ENCODE measurements at places on chromosomes 4 and X.

GRCh38 chr4:112726041-112726440 lies 89.1 kb downstream of the LARP7 start:
- DNase-seq: no peak

GRCh38 chr4:88725986-88726385 lies 28.4 kb upstream of the NAP1L5 start:
- DNase-seq: no peak

DNA sequence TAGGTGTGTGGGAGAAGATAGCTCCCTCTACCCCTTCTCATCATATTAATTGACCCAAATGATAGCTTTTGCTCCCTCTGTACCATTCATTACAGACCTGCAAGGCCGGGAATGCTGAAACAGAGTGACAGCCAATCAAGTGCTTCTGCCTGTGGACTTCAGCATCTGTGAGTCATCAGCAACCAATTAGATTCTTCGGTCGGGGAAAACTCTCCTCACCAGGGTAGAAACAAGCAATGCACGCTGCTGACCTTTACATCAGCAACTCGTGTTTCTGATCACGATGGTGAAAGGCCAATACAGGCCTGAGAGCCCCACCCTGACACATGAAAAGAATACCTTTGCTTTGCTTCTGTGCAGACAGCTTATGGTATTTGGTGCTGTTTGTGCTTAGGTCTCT lies 347.2 kb upstream of the DDX53 start:
- peak; percentile 17 for DNase-seq

GRCh38 chr4:3223346-3223745 lies 25.6 kb upstream of the MSANTD1 start:
- no peak for DNase-seq

DNA sequence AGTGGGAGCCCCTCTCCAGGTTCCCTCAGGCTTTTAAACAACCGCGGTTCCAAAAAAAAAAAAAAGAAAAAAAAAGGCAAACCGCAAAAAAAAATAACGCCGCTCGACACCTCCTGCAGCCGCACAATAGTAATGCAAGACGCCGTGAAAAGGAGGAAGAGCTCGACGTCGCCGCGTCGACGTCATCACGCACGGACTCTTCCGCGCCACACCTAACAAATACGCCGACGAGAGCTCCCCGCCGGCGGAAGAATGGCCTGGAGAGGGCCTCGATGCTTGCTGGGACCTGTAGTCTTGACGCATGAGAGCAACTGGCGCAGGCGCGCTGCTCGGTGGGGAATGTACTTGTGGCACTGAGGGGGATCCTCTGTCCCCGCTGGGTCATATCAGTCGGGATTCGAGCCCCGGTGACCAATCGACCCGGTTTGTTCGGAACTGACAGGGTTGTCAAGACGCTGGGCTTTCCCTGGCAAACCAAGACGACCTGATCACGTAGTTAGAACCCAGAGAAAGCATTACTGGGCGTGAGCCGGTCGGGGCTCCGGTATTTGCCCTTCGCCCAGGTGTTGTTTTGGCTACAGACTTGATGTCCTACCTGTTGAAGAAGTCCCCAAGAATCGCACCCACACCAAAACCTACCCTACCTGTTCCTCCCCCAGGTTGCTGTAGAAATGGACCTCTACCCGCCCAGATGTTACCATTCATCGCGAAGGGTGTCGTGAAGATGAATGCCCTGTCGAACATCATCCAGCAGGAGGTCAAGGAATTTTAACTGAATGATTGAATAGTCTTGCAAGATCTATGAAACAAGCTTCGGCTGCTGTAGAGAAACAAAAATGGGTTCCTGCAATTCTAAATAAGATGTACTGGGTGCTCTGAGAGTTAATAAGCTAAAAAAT lies at the start of gene CBR4:
TSS of gene CBR4 (minus strand) at position 131 of the 899 bp plus-strand sequence. CDS start 166 bp downstream, outside the sequence.
- DNase-seq: peak; percentile 99

DNA sequence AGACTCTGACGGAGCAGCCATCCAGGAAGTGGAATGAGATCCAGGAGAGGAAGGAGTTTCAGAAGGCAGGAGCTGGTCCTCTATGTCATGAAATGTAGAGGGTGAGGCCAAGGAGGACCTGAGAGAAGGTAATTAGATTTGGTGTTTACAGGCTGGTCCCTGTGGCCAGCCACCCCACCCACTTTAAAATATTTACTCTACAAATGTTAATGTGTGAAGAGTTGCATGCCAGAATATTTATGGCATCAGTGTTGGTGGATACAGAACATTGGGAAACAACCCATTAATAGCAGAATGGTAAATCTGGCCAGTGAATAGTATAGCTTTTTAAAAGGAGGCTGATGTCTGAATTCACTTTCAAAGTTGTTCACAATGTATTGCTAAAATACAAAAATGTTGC lies 17.6 kb downstream of the TMEM164 start:
- DNase-seq: no peak

DNA sequence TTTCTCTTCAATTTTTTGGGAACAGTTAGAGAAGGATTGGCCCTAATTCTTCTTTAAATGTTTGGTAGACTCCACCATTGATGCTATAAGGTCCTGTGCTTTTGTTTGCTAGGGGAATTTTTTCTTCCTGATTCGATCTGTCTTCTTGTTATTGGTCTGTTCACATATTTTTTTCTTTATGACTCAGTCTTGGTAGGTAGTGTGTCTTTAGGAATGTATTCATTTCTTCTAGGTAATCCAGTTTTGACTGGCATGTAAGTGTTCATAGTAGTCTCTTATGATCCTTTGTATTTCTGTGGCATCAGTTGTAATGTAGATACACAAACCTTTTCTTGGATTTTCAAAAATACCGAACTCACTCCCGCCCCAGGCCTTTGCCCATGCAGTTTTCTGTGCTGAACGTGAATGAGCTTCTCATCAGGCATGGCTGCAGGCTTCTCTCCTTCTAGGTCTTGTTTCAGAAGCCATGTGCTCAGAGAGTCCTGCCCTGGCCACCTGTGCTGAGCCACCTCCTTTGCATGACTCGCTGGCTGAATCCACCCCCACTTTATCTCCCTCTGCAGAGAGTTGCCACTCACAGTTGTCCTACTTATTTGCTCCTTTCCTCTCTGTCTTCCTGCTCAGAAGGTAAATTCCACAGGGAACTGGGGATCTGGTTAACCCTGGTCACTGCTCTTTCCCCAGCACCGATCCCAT lies 67.0 kb downstream of the STK32B start:
- no peak for DNase-seq

DNA sequence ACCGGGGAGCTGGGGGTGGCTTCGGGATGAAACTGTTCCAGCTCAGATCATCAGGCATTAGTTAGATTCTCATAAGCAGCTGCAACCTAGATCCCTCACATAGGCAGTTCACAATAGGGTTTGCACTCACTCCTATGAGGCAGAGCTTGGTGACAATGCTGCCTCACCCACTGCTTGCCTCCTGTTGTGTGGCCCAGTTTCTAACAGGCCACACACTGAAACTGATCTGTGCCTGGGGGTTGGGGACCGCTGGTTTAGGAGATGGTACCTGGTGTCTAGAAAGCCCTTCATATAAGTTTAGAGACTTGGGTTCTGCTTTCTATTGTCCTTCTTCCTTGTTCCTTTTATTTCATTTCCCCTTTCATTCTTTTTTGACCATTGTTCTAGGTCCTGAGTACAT lies 234.2 kb downstream of the FRAS1 start:
- DNase-seq: no peak

All from fibroblast of skin of right quadriceps (primary cell).